Dermis microvascular lymphatic vessel endothelial cell (primary cell): ENCODE measurements at places on chromosomes 3 and 15. TPM values are rescaled to one million over a fixed set of nuclear protein-coding genes. Genes with fewer than 3 reads are reported as not detected.

GRCh38 chr3:49248840-49249227 is 28.2 kb downstream of the C3orf62 start:
- no peak for DNase-seq

GRCh38 chr3:71653414-71653807 is 69.9 kb upstream of the FOXP1 start:
- DNase-seq: no peak

DNA sequence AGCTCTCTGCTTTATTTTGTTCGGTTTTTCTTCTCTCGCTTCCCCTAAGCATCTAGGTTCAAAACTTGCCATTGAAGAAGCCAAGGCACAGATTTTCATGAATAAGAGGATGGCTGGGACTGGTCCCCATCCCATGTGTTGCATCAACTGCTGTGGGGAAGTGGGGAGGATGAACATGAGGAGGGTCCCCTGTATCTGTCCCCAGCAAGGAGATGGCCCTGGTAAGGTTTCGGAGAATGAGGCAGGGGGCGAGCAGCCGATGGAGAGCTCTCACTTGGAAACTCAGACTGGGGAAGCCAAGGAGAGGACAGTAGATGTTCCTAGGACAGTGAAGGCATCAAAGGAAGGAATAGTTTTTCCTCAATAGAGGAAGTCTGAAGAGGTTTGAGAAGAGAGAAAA is 142.0 kb upstream of the ATP2B2 start:
- DNase-seq: no peak

DNA sequence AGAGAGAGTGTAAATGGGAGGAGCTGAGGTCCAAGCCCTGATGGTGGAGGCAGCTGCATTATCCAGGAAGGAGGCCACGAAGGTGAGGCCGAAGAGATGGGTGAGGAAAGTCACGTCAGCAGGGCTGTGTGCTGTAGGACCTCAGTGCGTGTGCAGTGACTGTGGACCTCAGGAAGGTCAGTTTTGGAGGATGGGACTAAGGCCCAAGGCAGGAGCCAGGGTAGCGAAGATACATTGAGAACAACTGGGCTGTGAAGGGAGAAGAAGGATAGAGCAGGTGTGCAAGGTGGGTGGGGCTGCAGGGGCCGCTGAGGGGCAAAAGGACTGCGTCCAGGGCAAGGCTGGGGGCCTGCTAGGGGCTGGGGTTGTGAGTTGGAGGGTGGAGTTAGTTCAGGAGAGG is 4.9 kb downstream of the KLHL40 start:
- DNase-seq: no peak

Gene SLC7A14
- under 0.01 and 0.13 TPM in 2 replicates for total RNA-seq

- no peak for DNase-seq
Observed at GRCh38 chr3:171175741-171176234, 149.3 kb upstream of the SLC2A2 start.

DNA sequence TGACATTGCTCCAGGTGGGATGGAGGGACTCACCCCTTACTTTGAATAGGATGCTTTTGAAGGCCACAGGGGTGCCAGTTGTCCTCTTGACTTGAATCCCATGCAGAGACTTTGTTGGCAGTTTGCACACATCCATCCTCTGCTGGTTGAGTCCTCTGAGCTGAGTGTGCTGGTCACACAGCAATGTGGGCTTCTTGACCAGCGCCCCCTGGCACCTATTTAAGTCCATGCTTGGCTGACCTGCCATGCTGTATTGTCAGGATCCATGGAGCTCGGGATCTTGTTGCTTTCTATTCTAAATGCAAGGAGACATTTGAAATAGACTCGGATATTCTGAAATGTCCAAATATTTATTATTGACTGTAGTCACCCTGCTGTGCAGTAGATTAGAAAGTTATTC is 19.8 kb downstream of the RAB7A start:
- DNase-seq: no peak

Gene ANKRD34C
- not detected in 2 replicates for total RNA-seq

GRCh38 chr15:86620641-86621349 is 541.1 kb downstream of the AGBL1 start:
- no peak for DNase-seq

- no peak for DNase-seq
Observed at GRCh38 chr15:95254263-95254662, 1022.9 kb downstream of the MCTP2 start.

Gene SKIL
- total RNA-seq: 52.9 and 88.1 TPM in 2 replicates

DNA sequence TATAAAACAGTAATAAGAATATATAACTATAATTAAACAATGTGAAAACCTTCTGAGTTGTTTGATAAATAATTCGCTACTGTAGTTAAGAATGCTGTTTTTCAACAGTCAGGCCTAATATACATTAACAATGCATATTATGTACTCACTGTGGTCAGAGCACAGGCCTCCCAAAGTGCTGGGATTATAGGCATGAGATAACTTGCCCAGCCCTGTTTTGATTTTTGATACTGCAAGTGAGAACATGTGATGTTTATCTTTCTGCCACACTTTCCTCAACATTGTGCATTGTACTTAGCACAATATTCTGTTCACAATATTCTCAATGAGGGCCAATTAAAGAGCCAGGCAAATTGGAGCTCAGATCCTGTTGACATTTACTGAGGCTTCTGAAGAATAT is 274.5 kb upstream of the RARB start:
- DNase-seq: no peak

GRCh38 chr15:33111041-33111451 is 83.5 kb downstream of the FMN1 start:
- DNase-seq: no peak

DNA sequence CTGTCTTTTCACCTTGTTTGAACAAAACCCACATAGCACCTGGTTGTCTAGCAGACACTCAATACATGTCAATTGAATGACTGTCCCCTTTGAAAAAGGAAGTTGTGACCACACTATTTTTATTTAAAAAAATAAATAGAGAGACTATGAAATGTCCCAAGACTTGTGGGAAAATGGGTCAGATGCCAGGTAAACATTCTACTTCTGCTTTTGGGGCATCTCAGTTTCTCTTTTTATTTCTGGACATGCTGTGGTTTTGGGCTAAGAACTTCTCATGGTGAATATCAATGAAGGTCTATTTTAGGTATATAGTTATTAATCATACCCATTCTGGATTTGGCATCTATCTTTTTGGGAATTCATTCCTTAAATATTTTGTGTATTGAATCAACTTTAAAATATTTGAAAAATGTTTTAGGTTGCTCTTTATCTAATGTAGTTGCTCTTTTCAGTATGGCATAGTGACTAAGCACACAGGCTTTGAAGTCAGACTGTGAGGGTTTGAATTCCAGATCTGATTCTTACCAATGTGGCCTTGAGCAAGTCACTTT is 4.4 kb downstream of the TMEM45A start:
- DNase-seq: no peak

DNA sequence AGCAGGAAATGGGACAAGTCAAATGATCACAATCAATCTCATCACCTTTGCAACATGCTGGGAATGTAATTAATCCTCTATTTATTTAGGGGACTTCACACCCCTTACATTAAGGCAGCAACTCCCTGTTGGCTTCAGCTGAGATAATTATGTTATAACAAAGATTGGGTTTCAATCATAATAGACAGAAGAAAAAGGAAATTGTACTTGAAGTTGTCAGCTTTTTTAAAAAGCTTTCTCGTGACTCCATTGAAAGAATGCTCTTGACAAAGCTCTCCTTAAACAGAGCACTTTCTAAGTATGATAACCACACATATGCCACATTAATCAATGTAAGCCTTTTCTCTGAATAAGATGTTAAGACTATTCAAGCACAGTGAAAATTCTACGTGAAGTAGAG is 65.7 kb downstream of the SHQ1 start:
- no peak for DNase-seq

DNA sequence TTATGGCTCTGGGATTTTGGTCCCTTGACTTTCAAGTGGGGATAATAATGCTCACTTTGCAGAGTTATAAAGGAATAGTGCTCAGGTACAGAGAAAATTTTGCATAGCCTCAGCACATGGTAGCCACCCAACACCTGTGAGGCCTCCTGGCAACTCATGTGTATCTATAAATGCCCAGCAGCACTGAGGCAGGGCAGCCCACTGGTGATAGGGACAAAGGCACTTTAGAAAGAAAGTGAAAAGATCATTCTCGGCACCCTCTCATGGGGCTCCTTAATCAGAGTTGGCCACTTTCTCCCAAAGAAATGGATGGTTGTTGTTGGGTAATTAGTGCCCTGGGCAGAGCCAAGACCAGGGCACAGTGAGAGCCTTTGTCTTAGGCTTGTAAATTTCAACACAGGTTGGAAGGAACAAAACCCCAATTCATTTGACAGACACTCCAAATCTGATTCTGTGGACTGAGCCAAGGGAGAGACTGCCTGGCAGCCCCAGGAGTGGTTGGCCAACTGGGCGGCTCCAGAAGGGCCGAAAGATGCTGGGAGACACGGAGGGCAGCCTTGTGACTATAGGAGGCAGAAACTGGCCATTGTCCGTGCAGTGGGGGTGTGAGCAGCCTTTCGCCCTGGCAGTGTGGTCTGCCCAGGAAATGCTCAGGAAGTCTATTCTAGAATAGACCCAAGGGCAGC is 213.2 kb upstream of the RGMA start:
- DNase-seq: no peak

DNA sequence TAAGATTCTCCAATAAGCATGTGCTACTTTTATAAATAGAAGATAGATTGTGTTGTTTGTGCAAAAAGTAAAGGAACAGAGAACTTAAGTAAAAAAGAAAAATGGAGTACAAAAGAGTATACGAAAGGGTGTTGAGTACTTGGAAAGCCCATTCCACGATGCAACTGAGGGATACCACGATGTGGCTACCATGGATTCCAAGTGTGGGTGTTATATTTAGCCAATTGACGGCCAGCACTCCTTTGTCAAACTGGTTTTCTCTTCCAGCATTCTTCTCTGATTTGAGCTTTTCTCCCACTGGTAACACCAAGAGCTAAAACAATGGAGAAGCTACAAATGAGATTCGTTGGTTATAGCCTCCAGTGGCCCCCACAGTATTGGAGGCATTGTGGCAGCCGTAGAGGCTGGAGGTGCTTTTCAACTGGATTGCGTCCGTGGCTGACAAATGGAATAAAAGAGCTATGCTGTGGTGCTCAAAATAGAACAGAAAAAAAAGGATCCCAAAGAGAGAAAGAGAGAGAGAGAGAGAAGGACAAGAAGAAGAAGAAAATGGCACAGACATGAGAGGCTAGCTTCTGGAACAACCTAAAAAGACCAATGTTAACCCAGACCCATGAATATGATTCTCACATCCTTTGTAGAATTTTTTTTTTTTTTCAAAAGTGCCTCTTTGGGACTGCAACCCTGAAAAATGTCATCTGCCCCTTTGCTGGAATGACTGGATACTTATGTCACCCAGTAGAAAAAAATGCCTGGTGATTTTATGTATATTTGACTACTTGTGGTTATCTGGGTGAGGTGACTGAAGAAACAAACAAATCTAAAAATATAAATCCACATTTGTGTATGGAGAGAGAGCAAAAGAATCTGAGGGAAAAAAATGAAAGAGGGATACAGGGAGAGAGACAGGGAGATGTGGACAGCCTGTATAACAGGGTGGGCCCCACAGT is 345.1 kb downstream of the RORA start:
- DNase-seq: no peak

DNA sequence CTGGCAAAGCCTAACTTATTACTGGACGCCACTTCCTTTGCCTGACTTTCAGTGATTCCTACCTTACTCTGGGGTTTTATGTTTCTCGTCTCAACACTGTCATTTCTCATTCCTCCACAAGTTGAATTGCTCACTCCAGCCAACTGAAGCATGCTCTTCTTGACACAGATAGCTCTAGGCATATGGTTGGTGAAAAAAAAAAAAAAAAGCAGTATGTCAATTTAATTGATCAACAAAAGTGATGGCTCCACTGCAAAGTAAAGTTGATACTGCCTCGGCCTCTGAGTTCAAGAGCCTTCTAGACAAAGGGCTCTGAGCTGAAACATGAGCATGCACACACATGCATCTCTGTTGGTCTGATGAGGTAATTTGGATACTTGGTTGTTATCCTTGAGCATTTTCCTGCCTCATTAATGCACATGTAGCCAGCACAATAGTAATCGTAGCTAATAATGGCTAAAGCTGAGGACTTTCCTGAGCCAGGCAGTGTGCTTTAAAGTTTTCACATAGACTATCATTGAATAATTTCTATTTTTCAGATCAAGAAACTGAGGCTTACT is 21.4 kb upstream of the UBE2Q2 start:
- DNase-seq: no peak

GRCh38 chr15:99507016-99507503 is 58.7 kb upstream of the MEF2A start:
- DNase-seq: no peak

GRCh38 chr3:26198609-26199008 is 408.7 kb downstream of the OXSM start:
- no peak for DNase-seq

DNA sequence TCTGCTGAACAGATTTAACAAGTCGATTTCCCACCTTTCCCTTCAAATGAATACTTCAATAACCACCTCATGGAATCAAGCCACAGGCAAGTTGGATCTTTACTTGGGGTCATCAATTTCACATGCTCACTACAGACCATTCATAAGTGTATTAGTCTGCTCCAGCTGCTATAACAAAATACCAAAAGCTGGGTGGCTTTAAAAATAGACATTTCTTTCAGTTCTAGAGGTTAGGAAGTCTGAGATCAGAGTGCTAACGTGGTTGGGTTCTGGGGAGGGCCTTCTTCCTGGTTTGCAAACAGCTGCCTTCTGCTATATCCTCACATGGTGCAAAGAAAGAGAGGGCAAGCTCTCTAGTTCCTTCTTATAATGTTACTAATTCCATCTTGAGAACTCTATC is 5.1 kb downstream of the GPR176 start:
- DNase-seq: no peak

DNA sequence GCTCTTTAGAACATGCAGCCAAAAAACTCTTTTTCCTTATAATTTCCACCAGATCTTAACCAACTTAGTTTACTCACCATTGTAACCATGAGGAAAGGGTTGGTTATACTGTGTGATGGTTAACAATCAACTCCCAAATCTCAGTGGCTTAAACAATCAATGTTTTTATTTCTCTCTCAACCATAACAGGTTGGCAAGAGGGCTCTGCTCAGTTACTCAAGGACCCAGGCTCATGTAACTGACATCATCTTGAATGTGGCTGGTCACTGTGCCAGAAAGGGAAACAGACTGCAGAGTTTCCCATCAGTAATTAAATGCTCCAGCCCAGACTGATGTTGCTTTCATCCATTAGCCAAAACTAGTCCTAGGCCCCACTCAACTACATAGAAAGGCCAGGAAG is 69.0 kb downstream of the ANKRD28 start:
- no peak for DNase-seq

Gene CIB2
- total RNA-seq: 2.2 and 2.9 TPM in 2 replicates

Gene ZDHHC19
- total RNA-seq: not detected in 2 replicates

DNA sequence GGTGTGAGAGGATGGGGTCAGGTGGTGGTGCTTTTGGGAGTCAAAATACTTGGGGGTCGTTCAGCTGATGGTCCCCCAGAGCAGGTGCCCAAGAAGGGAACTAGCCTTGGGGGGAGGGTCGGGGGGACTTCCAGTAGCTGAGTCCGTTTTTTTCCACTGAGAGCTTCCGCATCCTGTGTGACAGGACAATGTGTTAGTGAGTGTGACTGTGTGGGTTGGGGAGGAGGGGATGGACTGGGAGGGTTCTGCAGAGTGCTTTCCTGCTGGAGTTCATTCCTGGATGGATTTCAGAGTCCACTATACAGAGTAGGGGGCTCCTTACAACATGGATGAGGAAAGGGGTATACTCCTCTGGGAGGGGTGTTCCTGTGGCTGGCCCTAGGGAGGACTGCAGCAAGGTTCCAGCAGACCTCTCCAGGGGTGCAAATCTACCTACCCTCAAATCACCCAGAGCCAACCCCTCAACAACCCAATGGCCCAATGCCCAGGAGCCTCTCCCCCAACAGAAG is 601 bp upstream of the HYAL2 start:
- DNase-seq: peak; percentile 90

Gene RYR3
- total RNA-seq: not detected in 2 replicates

- no peak for DNase-seq
Observed at GRCh38 chr3:62981962-62982361, 106.7 kb upstream of the CADPS start.
